ENCODE measurements at places on chromosomes 5 and 9.
A peak's percentile ranks its signal among the peaks of the same experiment; 100 is the strongest.

DNA sequence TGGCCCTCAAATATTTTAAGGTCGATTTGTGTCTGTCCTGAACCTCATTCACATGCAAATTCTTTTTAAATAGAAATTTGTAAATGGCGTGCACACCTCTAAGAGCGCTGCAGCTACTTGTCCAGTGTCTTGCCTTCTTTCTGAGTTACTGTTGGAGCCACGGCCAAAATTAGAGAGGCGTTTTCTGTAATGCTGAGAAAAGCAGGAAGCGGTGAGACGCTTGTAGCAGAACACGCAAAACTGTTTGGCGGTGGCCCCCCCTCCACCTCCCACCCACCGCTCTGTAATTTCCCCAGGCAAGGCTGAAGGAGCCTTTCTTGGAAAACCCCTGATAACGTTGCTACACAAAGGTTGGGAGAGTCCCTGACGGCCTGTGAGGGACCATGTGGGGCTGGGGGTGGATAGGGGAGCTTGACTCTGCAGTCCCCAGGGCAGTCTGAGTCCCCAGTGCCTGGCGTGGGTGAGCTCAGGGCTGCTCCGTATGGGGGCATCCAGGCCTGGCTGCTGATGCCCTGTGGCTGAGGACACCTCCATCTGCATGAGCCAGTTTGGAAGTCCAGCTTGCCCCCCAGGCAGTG, 96.5 kb downstream of the GADD45G start:
- DNase-seq: peak; percentile 60

GRCh38 chr5:150428978-150429377, 16.3 kb upstream of the CD74 start:
- no peak for DNase-seq

DNA sequence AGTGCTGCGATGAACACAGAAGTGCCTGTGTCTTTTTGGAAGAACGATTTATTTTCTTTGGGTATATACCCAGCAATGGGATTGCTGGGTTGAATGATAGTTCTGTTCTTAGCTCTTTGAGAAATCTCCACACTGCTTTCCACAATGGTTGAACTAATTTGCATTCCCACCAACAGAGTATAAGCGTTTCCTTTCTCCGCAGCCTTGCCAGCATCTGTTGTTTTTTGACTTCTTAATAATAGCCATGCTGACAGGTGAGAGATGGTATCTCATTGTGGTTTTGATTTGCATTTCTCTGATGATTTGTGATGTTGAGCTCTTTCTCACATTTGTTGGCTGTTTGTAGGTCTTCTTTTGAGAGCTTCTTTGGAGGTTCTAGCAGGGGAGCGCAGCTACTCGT, 134.6 kb downstream of the TENT4A start:
- no peak for DNase-seq

DNA sequence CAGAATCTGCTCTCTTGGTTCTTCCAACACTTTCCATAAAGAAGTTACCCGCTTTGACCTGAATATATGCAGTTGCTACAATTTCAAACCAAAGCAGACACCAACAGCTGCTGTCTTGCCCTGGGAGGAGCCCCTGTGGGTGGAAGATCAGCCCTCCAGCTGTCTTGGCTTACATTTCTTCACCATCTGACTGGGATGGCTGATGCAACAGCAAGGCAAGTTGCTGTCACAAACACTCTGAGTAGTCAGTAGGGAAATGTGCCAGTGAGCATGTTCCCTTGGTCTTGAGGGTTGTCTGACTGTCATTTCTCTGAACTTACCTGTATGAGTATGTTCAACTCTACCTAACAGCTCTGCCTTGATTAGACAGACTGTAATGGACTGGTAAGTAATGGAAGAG, 152.9 kb downstream of the SGCD start:
- peak; percentile 5 for DNase-seq

DNA sequence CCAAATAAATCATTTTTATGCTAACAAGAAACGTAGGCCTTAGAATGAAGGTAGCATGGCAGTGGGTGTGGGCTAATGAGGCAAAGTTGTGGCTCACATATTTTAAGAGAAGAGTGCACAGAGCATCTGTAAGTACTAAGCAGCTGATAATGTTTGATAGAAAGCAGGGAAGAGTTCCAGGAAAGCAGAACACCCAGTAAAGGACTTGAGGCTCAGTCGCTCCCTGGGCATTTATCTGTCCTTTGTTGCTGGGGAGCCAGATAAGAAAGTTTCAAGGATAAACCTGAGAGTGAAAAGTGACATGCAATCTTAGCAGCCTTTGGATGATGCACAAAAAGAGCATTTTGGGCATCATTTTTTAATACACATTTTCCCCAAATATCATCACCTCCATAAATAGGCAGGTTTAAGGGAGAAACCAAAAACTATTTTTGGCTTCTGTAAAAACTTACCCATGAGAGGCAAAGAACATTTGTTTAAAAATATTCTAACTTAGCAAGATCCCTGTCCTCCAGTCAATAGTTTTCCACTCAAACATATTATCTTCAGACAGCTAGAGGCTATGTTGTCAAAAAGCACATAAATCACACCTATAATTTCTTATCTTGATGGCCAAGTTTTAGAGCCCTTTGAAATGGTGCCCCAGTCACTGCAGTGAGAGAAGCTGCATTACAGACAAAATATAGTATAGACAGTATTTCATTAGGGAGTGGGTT, 3.4 kb downstream of the FREM1 start:
- no peak for DNase-seq

GRCh38 chr5:43631182-43631910, 28.4 kb downstream of the NNT start:
- DNase-seq: no peak

DNA sequence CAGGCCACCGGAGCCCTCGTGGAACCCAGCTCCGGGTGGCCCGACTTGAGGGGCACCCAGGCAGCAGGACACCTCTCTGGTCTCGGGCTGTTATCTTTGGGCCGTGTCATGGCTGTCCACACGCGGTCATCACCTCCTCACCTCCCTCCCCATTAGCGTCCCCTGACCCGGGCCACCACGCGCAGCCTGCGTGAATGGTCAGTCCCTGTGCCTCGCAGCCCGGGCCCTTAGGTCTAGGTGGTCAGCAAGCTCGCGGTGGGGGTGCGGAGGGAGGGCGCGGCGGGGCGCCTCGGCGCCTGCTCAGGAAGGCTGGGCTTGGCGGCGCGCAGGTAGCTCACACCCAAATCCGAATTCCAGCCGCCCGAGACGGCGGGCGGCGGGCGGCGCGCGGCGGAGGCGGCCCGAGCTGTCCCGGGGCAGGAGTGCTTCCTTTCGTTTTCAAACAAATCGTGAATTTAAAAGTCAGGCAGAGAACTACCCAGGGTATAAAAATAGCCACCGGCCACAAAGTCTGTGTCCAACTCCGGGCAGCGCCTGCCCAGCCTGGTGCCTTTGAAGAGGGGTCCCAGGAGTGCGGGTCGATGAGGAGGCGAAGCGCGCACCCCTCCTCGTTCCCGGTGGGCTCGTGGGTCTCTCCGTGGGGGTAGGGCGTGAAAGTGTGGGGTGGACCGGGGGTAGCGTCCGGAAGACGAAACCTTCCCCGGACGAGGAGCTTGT, 1.0 kb upstream of the RXRA start:
- no peak for DNase-seq

DNA sequence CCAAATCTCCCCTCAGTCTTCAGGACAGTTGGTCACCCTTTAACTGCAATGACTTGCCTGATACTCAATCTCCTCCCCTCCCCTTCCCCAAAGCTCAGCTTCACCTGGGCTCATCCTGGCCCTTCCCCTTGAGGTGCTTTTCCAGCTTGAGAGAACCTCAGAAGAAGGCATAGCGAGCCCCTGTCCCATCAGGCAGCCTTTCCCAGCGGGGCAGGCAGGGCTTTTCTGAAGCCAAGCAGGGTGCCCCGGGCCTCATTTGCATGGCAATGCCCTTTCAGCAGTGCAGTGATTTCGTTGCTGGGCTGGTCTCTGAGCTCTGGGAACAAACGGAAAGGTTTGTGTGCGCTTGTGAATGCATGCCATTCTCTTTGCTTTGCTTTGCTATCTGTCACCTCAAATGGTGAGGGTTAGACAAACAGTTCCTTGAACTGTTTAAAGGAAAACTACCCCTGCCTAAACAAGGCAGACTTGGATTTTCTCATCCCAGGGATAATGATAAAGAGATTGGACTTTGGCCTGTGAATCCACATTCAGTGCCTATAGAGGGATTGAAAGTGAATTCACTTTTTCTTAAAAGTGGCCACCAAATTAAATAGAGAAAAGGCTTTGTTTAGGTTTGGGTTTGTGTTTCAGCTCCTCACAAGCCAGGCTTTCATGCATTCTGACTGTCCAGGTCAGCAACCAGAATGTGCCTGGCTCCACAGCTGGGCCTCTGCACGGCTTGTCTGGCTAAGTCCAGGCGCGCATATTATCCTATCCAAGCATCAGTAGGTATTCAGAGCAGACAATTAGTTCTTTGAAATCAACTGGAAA, 165.3 kb downstream of the ZNF608 start:
- no peak for DNase-seq

GRCh38 chr5:123035360-123035917, 1.1 kb downstream of the PPIC start:
- no peak for DNase-seq

- DNase-seq: no peak
Observed at GRCh38 chr9:130199605-130200004, 27.4 kb downstream of the NCS1 start.

DNA sequence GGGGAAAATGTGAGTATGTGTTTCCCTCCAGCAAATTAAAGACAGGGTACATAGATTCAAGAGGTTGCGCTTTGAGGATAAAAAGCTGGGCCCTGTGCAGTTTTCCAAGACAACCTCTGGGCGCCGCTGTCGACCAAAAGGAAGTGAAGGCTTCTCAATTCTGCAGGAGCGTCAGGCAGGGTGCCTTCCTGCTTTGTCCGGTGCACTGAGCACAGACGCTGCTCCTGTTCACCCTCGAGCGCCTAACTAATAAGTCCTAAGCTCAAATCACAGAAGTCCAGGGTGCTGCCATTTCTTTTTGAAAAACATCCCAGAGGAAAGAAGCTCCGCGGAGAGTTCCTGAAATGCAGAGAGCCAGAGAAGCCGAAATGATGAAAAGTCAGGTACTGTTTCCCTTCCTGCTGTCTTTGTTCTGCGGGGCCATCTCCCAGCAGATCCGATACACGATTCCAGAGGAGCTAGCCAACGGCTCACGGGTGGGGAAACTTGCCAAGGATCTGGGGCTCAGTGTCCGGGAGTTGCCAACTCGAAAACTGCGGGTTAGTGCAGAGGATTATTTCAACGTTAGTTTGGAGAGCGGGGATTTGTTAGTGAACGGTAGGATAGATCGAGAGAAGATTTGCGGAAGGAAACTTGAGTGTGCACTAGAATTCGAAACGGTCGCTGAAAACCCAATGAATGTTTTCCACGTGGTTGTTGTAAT, at the start of gene PCDHGB1:
TSS of gene PCDHGB1 (plus strand) at position 183 of the 703 bp plus-strand sequence. CDS start at position 345, 162 bp downstream.
- no peak for DNase-seq

DNA sequence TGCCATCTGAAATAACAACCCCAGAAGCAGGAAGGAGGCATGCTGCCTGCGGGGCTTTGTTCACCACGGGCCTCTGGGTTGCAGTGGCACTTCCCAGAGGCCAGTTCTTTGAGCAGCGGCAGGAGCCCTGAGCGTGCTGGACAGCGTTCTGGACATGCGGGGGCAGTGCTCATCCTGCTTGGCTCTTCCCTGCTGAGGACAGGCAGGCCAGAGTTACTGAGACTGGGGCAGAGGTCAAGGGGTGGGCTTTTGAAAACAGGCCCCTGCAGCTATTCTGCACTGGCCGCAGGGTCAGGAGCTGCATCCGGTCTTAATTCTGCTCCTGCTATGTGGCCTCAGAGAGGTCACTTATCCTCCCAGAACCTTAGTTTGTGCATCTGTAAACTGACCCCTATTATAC, 258.6 kb downstream of the FSTL4 start:
- no peak for DNase-seq

DNA sequence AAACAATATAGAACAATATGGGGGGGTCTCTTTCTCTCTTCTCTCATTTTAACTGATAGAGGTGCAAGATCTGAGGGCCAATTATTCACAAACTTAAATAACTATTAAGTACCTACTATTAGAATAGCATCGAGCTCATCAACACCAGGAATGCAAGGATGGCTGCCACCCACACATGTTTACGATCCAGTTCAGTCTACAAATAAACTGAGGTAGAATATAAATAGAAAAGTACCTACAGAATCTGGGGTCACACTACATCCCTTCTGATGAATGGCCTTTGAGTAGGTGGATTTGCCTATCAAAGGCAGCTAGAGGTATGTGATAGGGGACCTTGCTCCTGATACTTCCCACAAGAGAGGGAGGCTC, 91.8 kb upstream of the ZNF366 start:
- DNase-seq: no peak

DNA sequence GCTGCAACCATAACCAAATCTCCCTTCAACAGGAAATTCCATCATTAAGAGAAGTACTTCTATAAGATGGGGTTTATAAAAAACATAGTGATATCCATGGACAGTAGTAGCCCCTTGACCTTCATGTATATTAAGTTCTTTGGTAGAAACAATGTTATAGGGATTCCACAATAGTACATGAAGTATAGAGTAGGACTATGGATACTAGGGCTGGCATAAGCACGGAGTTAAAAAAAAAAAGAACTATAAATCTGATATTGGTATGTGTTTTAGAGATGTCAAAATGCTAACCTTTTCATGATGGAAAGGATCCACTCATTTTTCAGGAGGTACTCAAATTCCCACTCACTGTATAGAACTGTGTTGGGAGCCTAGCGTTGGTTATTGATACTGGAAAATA, 337.6 kb downstream of the FGF10 start:
- DNase-seq: no peak

DNA sequence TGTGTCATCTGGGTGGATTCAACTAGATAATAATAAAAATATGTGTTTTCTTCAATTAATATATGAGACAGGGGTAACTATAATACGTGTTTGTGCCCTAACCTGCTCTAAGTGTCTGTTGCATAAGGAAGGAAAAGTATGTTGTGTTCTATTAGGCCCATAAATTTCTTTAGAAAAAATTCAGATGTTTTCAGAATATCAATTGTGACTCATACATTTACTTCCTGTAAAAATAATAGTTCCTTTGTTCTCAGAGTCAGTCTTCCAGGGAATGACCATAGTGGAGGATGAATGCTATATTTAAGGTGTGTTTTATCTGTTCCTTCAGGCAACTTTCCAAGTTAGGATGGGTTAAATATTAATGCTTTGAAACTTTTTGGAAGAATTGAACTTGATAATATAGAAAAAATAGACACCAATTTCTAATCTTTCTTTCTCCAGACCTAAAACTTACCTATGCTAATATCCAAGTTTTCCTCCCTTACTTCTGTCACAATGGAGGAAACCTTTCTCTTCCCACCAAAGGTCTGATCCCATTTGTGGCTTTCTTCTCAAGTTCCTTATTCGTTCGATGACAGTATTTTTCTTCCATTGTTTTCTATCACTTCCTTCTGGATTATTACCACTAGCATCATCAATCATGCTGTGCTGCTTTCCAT, 49.9 kb downstream of the ISL1 start:
- no peak for DNase-seq
